Activated CD4-positive, alpha-beta T cell treated with anti-CD3 and anti-CD28 coated beads, Interleukin-2, amount 50 U/mL, for 24 hours (primary cell): ENCODE measurements at places on chromosomes 3 and 15.

- DNase-seq = no peak
Measured at GRCh38 chr3:133949438-133949837, 53.8 kb upstream of the RAB6B start.

GRCh38 chr3:64837126-64837738, 149.4 kb upstream of the ADAMTS9 start:
- no peak for DNase-seq

- no peak for DNase-seq
Measured at GRCh38 chr15:90857337-90857736, 11.1 kb upstream of the FURIN start.

DNA sequence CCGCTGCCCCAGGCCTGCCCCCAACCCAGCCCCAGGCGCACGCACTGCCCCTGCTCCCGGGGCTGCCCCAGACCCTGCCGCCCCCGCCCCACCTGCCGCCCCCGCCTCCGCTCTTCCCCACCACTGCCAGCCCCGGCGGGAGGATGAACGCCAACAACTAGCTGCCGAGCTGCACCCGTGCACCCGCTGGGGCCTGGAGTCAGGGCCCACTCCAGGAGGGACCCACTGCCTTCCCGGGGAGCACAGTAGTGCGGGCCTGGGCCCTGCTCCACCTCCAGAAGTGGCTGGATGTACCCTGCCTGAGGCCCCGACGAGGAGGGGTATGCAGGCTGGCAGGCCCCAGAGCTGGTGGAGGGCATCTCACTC, 10.9 kb downstream of the ZBTB47 start:
- no peak for DNase-seq

DNA sequence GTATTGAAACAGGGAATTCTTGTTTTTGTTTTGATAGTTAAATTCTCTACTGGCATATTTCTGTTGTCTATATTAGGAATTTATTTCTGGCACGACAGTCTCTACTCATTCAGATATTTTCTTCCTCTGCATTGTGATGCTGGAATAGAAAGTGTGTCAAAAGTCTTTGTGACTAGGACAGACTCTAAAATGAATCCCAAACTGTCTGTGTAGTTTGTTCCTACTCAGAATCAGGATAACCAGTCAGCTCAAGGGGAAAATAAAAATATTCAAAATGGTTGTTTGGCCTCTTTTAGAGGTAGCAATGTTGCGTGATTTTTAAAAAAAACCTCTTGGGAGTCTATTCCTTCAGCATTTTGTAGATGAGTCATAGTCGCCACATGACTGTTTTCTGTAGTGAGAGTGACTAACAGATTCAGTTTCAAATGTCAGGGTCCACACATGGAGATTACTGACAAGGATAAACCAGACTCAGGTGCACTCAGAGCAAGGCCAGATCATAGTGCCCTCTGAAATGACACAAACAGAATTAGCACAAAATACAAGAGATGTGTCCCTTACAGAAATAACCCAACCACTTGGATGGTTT, 13.1 kb downstream of the SLC7A14 start:
- no peak for DNase-seq

- no peak for DNase-seq
Measured at GRCh38 chr3:190608850-190609589, 95.1 kb downstream of the IL1RAP start.

DNA sequence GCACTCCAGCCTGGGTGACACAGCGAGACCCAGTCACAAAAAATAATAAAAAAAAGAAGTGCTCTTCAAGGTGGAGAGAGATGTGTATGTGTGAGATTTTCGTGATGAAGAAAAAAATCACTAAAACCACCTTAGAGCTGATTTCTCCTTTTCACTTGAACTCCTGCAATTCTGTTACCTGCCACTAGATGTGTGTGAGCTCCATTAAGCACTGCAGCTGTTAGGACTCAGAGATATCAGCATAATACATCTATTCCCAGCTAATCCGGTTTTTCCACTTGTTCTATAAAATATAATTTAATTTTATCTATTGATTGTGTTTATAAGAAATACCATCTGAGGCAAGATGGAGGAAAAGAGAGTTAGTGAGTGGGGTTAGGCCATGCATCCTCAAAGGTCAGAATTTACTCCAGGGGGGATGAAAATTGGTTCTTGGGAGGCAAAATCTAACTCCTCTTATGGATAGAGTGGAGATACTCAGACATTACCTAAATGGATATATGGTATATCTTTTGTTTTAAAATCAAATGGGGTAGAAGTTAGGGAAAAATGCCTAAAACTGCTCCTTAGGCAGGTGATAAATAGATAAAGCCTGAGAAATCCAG, 152.7 kb downstream of the IL20RB start:
- no peak for DNase-seq

DNA sequence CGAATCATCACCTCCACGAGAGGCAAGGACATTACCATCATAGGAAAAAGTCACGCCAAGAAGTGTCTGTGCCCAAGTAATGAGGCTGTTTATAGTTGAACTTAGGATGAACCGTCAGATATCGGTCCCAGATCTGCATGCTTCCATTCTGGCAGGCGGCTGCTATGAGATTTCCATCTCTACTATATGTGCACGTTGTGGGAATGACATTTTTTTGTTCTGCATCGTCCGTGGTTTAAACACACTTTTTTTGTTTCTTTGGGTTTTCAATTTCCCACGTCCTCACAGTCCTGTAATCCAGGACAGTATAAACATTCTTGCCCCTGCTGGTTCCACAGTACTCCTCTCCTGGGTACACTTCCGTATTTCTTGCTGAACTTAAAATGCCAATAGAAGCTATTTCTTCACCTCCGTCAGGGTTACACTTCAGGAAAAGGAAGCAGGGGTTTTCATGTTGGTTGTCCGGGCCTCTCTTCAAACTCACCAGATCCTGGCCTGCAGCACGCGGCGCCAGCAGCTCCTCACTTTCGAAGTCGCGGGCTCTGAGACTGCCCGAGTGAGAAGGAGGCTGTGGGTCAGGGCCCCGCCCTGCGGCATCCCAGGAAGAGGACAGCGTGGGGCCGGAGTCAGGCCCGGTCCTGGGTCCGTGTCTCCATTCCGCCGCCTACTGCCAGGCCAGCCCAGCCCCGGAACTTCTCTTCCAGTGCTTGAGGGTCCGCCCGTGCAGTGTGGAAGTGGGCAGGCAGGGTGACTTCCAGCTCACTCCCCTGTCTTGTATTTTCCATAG, 9.8 kb upstream of the TM4SF4 start:
- no peak for DNase-seq
